ENCODE measurements at places on chromosomes 7 and 10.

GRCh38 chr10:101741938-101742337, 34.0 kb downstream of the FGF8 start:
- DNase-seq = no peak

- no peak for DNase-seq
Measured at GRCh38 chr7:133126422-133126821, 44.5 kb upstream of the CHCHD3 start.

GRCh38 chr10:31927565-31927883, 1.1 kb downstream of the ARHGAP12 start:
- DNase-seq = no peak

- peak; percentile 8 for DNase-seq
Measured at GRCh38 chr7:99782012-99782953, 1.7 kb downstream of the CYP3A4 start.

- DNase-seq = no peak
Measured at GRCh38 chr7:130022115-130022514, 29.1 kb downstream of the ZC3HC1 start.

- DNase-seq = peak; percentile 51
Measured at GRCh38 chr7:37732253-37732652, 48.7 kb downstream of the GPR141 start.

DNA sequence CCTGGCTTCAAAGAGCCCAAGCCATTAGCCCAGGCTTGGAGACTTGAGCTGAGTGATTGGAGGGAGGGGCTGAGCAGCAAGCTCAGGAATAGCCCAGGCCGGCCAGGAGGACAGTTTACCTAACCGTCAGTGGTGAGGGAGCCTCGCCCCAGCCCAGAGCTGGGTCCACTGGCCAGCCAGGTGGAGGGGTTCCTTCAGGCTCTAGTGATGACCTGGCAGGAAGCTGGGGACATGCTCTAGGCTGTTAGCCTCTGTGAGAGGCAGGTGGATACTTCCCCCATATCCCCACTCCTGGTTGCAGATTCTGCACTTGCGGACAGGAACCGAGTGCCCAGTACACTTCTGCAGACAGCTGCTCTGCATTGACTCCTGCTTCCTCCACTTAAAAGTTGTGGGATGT, 61.2 kb upstream of the ANTXRL start:
- DNase-seq = no peak

DNA sequence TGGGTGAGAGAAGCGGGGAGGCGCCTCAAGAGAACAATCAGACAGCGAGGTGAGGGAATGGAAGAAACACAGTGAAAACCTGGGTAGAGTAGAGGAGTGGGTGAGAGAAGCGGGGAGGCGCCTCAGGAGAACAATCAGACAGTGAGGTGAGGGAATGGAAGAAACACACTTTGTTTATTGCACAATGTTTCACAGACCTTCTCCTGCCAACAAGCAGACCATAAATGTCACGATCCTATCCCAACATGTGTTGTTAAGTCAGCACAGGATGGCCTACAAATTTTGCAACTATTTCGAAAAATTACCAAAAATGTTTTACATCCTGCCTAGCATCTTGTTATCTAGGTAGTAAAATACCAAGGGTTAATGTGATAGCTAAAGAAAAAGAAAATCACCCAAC, 115.3 kb downstream of the JAZF1 start:
- DNase-seq = no peak

DNA sequence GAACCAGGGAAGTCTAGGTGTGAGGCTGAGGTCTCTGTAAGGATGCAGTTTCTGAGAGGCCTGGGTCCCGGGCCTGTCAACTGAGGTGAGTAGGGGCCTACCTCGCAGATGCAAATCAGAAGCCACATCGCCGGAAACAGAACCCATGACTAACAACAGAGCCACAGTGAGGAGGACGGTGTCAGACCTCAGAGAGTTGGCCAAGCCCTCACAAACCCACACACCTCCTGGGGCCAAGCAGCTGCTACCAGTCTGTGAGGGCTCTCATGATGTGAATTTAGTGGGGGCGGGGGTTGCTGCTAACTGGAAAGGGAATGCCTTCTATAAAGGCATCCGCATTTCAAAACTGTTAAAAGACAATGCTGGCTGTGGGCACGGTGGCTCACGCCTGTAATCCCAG, 103.0 kb downstream of the COBL start:
- no peak for DNase-seq

GRCh38 chr10:13776861-13777311, 190.1 kb downstream of the PRPF18 start:
- DNase-seq = no peak

- DNase-seq = peak; percentile 4
Measured at GRCh38 chr7:89887489-89887888, 266.8 kb upstream of the STEAP1 start.

- DNase-seq = no peak
Measured at GRCh38 chr10:97412891-97413304, 11.8 kb upstream of the RRP12 start.

DNA sequence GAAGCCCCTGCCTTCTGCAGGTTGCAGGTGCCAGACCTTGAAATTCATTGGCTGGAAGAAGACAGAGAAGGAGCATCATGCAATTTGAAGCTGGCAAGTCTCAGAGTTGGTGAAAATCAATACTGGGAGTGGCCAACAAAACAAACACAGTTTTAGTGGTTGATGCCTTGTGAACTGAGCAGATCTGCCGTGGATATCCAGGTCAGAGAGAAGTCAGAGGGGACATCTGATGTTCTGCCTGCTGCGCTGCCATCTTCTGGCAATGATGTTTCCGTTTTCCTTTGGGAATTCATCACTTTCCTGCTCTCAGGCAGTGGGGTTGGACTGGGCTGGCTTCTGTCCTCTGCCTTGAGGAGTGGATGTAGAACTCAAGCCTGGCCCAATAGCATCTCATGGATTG, 132.0 kb downstream of the RPS24 start:
- DNase-seq = no peak

DNA sequence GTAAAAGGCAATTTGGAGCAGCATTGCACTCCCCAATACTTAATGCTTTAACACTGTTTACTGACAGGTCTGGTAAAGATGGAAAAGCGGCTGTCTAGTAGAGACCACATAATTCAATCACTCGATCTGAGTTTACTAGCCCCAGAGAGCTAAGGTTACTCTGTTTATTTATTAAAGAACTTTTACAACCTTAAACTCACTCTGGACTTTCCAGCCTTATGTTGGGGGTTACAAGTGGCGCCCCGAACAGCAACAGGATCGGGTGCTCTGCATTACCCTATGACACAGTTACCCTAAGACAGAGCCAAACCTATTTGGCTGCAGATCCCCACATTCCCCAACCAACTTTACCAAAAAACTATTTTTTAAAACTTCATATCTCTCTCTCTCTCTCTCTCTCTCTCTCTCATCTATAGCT, 43.9 kb downstream of the MRPS24 start:
- DNase-seq = no peak

DNA sequence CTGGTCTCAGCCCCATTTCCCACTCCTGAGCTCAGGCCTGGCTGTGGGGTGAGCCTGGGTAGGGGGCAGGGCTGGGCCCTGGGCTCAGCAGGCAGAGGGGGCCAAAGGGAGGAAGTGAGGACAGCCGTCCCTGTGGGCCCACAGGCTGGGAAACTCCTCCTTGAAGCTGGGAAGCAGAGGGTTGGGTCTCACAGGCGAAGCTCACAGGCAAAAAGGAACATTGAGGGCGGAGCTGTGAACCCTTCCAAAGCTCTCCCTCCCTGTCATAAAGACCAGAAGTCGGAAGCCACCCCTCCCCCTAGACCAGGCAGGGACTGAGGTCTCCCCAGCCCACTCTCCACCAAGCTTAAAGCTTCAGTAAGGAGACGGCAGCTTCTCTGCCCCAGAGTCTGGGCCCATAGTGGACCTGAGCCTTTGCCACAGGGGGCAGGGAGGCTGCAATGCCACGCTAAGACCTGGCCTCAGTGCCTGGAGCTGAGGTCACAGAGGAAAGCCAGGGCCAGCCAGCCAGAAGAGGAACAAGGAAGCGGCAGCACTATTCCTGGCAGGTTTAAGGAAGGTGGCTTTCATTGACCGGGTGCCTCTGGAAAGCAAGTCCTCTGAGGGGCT, 1.0 kb upstream of the KCP start:
- DNase-seq = no peak

- no peak for DNase-seq
Measured at GRCh38 chr7:50739744-50740435, 42.8 kb downstream of the GRB10 start.

- DNase-seq = peak; percentile 49
Measured at GRCh38 chr10:102646610-102647442, 2.5 kb downstream of the TRIM8 start.

DNA sequence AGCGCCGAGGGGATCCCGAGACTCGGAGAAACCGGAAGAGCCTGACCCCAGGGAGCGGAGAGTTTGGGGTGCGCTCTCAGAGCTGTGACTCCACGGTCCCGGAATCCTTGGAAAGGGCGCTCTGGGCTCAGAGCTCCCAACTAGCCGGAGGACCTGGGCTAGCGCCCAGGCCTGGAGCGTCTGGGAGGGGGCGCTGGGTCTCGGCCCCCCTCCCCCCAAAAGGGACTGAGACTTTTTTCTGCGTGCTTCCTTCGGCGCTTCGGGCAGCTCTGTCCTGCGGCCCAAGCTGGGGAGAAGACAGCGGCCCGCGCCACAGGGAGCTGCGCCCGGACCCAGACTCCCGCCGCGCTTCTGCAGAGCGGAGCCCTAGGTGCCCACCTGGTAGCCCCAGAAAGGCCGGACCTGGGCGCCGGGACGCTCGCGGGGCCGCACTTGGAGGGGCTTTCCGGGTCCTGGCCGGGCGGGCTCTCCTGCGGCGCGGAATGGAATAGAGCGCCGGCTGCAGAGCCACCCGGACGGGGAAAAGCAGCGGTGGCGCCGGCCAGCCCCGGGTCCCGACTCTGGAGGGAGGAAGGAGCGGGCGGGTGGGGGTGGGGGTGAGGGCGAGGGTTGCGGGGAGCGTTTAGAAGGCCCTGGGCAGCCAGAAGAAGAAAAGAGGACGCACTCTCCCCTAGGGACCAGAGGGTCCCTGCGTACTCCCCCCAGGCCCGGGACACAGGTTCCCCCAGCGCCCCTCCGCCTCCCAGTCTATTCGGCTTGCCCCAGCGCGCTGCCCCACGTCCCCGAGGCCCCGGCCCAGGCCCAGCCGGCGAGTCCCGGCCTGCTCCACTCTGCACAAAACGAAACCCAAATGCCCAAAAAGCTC, 4.7 kb downstream of the ZNF503 start:
- no peak for DNase-seq

- DNase-seq = no peak
Measured at GRCh38 chr10:3472287-3473051, 299.9 kb upstream of the PITRM1 start.

GRCh38 chr7:100093498-100093897, 4.7 kb downstream of the COPS6 start:
- DNase-seq = no peak

- no peak for DNase-seq
Measured at GRCh38 chr10:120161111-120161510, 268.6 kb downstream of the SEC23IP start.

DNA sequence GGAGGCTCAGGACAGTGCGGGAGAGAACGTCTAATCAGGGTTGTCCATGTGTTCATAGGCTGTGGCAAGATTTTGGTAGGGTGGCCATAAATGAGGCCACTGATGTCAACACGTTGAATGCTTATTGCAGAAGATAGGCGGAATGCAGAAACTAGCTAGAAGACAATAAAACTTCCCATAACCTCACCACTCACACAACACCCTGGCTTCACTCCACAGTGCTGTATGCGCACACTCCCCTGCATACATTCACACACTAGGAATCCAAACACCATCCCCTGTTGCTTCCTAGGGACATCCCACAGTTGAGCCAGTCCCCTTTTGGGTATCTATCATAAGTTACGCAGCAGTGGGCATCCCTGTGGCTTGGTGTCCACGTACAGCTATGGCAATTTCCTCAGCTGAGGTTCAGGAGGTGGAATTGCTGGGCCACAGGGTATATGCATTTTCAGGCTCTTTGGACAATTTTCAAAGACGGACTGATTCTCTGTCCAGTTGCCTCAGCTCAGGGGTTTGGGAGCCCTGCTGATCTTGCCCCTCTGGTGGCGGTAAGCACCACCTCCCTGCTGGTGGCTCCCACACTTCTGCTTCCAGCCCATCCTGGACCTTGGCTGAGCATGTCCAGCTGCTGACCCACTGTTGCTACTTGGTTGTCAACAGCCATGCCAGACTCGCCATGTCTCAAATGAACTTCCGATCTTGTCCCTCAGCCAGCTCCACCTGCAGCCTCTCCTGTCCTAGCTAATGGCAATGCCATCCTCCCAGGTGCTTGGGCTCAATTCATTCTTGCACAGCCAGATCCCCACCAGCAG, 36.4 kb downstream of the CDH23 start:
- DNase-seq = no peak

- DNase-seq = no peak
Measured at GRCh38 chr7:37670436-37670835, 13.1 kb upstream of the GPR141 start.

DNA sequence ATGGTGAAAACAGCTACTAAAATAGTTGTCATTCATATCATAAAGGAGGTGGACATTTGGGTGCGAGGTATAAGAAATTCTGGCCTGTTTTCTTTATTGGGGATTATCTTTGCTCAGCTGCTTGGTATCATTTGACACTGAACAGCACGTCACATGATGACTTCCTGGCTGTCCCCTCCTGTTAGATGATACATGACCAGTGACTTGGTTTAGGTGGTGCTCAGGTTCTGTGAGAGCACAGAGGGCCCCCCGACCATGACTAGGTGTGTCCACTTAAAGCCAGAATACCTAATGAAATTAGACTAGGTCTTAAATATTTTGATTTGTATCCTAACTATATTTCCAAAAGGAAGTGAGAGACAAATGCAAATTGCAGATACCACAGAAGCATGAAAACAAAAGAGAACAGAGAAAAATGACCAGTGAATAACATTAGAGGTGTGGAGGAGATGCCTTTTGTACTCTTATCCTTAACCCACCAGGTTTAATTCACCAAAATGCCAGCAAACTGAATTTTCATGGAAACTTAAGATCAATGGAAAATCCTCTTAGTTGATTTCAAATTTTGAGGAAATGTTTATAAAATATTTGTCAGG, 50.6 kb upstream of the GJD4 start:
- DNase-seq = no peak

DNA sequence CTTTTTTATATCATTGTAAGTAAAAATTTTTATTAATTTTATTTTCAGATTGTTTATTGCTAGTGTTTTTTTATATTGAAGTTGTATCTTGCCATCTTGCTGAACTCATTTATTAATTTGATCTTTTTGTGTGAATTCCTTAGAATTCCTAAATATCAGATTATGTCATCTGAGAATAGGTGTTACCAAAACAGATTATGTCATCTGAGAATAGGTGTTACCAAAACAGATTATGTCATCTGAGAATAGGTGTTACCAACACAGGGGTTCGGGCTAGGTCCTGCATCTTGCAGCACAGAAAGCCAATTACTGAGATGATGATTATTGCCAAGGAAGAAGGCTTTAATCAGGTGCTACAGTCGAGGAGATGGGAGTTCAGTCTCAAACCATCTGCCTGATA, 383.4 kb downstream of the CNTNAP2 start:
- DNase-seq = no peak

- peak; percentile 50 for DNase-seq
Measured at GRCh38 chr10:46229144-46229563, 57.6 kb upstream of the ANTXRL start.

- DNase-seq = no peak
Measured at GRCh38 chr7:29086545-29086944, 59.8 kb downstream of the CPVL start.

Data from erythroblast (primary cell).